NCI-H774 (cell line): ENCODE measurements at places on chromosomes 4 and X.

GRCh38 chrX:96824166-96824565 lies 59.5 kb upstream of the RPA4 start:
- no peak for DNase-seq

DNA sequence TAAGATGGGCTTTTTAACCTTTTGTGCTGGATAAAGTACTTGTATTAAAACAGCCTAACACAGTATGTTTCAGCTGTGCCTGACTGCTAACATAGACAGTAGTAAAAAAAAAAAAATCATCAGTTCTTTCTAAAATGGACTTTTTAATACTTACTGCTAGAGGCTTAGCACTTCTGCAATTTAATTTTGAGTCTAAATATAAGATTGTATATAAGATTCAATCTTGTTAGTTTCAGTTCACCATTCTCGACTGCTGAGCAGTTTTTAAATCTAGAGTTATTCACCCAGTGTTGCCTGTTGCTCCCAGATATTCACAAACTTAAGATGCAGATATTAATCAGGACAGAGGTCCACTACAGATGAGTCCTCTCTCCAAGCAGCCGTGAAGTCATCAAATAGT lies 6.8 kb downstream of the PLA2G12A start:
- DNase-seq, result no peak

GRCh38 chrX:149456476-149457245 lies 48.4 kb downstream of the IDS start:
- DNase-seq, result no peak

GRCh38 chr4:2402048-2402842 lies 16.2 kb downstream of the ZFYVE28 start:
- DNase-seq, result no peak

DNA sequence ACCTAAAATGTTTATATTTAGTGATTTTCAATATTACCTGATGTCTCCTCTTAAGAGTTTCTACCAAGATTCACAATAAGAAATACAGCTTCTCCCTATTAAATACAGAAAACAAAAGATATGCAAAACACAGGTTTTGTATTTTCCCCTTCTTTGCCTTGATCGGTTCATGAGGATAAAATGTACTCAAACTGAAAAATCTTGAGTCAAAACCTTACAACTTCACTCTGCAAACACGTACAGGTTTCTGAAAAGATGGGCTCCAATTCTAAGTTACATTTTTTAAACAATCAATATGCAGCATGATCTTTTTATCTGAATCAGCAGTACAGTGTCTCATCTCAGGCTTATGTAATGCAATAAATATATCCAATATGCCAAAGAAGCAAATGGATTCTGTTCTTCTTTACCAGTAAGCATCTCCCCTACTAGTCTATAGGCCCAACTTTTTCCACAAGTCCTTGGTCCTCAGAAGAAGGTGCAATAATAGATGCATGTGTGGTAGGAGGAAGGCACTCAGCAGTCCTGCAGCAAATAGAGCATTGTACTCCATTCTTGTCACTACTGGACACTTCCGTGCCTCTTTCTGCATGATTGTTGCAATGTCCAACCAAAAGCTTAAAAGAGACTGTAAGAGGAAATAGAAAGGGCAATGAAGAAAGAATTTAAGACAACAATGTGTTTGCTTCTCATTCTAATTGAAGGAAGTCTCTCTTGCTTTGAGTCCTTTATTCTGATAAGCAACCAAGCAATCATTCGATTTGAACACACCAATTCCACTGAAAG lies 3.2 kb downstream of the MAPK10 start:
- no peak for DNase-seq

- no peak for DNase-seq
Observed at GRCh38 chrX:138711399-138712347, at the start of gene FGF13. FGF13 (minus strand) TSS chrX:138711717; CDS start chrX:138711003, 714 bp downstream.

DNA sequence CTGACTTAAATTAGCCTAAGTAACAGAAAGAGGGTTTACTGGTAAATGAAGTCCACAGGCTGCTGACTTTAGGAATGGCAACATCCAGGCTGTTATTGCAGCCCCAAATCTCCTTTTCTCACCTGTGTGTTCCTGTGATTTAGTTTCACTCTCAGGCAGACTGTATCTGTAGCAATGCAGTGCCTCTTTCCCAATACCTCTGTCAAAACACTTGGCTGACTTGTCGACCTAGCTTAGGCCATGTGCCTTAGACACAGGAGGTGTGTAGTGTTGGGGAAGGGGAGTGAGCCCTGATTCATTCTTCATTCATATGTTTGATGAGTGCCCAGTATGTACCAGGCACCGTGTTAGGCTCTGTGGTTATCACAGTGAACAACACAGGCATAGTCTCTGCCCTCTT lies 46.9 kb downstream of the JADE3 start:
- no peak for DNase-seq

GRCh38 chr4:2593003-2593402 lies 56.6 kb downstream of the FAM193A start:
- no peak for DNase-seq

DNA sequence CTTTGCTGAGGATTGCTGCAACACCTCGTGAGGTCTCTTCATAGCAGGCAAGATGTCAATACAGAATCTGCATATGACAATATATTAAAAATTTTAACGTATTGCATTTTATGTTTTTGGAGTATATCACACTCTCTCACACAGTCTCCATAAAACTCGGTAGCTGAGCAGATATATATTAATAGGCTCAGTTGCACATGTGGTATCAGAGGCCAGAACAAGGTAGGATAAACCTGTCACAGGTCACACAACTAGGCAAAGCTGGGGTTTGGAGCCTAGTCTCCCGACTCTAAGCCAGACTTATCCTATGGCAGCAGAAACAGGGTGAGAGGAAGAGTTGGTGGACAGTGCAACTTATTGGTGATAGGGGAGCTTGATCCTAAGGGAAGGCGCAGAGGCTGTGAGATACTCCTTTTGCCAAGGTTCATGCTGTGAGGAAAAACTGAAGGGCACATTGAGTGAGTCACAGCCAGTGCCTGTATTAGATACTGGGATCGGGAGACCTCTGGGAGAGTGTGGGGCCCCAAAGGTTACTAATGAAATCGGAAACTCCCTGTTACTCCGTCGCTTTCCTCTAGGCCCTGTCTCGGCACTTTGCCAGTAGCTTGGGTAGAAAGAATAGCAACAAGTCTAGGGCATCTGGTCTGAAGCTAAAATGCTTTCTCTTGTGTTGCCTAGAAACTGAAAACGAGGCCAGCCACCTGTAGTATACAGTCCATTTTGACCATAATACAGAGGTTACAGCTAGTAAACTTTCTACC lies 195.7 kb downstream of the ARHGAP10 start:
- DNase-seq, result no peak

GRCh38 chr4:11153171-11153750 lies 275.4 kb downstream of the HS3ST1 start:
- DNase-seq, result no peak

- DNase-seq, result no peak
Observed at GRCh38 chr4:77443941-77444340, 161.7 kb upstream of the CXCL13 start.

DNA sequence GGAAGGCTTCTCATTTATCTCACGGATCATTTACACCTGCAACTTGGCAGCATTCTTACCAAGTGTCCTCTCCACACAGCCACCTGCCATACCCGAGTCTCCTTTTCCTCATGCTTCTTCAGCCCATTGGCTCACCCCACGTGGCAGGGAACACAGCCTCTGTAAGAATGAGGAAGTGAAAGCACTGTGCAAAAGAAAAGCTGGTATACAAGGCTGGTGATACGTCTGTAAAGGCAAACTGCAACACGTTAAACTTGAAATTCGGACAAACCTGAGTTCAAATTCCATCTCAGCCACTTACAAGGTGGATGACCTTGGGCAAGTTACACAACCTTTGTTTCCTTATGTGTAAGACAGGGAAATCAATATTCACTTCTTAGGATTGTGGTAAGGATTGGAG lies 164.0 kb upstream of the RASGEF1B start:
- no peak for DNase-seq

GRCh38 chr4:18319431-18319830 lies 297.9 kb upstream of the LCORL start:
- no peak for DNase-seq

DNA sequence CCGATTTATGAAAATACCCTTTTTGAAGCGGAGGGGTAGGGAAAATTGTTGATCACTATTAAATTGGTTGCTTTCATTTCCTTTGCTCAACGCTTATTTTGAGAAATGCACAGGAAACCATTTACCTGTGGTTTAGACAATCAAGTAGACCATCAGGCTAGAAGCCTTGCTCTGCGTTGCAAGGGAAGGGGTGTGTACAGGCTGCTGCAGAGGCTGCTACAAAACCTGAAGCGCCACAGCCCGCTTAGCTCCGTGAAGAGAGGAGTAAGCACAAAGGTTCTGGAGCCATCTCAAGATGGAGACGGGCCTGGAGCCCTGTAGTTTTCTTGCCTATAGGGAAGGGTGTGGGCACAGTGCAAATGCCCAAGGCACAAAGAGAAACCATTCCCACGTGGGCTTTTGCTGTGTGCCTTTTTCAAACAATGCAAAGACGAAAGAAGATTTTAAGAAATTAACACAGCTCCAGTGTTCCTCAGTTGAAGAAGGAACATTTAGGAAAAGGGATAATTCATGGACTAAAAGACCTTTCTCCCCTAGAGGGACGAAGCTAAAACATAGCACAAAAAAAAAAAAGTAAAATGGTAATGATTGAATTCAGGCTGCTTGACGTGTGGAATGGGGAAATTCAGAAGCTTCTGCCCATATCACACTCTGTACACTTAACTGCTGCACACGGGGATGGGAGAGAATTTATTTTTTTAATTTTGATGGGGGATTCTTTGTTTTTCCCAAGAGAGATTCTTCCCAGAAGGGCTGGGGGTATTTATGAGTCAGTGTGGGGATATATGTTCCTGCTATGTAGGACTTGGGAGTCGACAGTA lies 3.5 kb downstream of the TMSB4X start:
- DNase-seq, result no peak
